ENCODE measurements at places on chromosomes 2 and 18.

- peak; percentile 70 for DNase-seq
These were observed 27.2 kb upstream of the EML4 start for GRCh38 chr2:42141687-42142546.

DNA sequence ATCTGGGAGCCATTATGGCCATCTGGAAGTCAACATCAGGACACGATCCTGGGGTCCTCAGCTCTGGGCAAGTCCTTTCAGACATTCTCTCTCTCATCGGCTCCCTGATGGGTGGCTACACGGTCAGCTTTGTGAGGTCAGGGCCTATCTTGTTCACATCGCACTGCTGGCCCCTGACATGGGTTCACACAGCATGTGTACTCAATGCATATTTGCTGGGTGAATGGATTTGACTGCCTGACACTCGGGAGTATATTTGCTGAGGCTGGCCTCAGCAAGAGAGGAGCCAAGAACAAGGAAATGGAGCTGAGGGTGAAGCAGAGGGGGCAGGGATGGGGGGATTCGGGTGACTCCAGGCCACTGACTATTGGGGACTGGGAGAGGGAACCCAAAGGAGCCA lies 50.5 kb downstream of the SLC4A5 start:
- no peak for DNase-seq

DNA sequence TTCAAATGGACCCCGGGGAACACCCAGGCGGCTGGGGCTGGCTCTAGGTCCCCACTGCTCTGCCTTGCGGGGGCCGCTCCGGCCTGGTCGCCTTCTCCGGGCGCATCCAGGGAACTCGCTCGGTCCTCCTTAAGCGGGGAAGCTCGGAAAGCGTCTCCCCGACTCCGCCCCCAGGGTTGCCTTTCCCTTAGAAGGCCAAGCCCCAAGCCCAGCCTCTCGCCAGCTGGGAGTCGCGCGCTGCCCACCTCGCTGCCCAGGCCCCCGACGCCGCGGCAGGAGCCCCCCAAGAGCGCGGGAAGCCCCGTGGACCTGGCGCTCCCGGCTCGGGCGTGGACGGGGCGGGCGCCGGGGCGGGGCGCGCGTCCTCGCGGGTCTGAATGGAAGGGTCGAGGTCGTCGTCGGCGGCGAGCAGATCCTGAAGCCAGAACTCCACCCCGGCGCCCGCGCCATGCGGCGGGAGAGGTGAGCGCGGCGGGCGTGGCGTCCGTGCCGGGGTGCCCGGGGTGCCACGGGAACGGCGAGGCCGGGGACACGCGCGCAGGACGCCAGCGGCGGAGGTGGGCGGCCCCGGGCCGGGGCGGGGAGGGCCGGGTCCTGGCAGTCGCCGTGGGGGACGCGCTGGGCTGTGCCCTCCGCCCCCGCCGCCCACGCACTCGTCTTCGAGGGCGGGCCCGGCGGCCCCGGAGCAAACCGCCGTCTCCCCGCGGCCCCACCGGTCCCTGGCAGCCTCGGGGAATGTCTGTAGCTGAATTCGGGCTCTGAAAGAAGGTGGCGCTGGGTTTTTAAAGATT lies at the start of gene BOK:
Gene BOK, plus strand, starts transcription at position 214 of the 791 bp plus-strand sequence. CDS start 739 bp downstream, outside the sequence.
- DNase-seq: peak; percentile 39

- peak; percentile 71 for DNase-seq
These were observed 9.9 kb downstream of the KLHL23 start for GRCh38 chr2:169743549-169743948.

GRCh38 chr2:218811382-218811781 lies 20.2 kb downstream of the PRKAG3 start:
- peak; percentile 28 for DNase-seq

All from NCI-H524 (cell line).